ENCODE measurements at places on chromosomes 1 and 21. TPM values are rescaled to one million over a fixed set of nuclear protein-coding genes. Genes with fewer than 3 reads are reported as not detected.
A peak's percentile ranks its signal among the peaks of the same experiment; 100 is the strongest.

DNA sequence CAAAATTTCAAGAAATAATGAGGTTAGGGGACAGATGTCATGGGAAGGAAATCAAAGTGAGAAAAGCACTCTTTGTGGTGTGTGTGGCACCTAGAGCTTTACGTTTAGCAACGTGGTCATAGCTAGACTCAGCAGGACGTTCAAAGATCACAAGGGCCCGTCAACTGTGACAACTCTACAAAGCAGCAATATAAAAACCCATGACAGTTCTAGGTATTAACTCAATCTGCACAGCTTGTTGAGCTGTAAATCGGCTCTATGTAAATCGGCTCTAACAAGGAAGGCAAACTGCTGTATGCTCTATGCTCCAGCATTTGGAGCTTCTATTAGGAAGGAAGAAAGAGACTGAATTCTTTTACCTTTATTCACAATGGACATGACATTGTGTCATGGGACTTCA is 64.8 kb downstream of the TP53BP2 start:
- DNase-seq: no peak

GRCh38 chr1:111582644-111583618 is 36.7 kb upstream of the RAP1A start:
- DNase-seq: no peak

- DNase-seq: no peak
Measured at GRCh38 chr1:245549996-245550719, 395.4 kb downstream of the KIF26B start.

GRCh38 chr1:237811633-237812032 is 79.1 kb downstream of the ZP4 start:
- DNase-seq: no peak

- peak; percentile 39 for DNase-seq
Measured at GRCh38 chr1:75672528-75673393, 51.7 kb upstream of the ACADM start.

DNA sequence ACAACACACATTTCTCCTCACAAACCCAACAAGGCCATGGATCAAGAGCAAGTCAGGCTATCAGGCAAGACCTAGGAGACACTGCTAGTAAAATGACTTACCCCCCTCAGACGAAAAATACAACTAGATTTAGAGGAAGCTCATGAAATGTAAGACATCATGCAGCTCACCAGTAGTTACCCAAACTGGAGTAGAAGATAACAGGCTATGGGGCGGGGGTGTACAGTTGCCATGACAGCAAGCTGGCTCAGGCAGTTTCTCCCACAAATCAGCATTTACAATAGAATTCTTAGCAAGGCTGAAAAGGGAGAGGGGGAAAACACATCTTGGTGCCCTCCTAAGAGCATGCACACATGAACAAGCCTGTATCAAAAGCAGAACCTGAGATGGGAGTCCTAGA is 13.9 kb downstream of the TPM3 start:
- DNase-seq: peak; percentile 34

DNA sequence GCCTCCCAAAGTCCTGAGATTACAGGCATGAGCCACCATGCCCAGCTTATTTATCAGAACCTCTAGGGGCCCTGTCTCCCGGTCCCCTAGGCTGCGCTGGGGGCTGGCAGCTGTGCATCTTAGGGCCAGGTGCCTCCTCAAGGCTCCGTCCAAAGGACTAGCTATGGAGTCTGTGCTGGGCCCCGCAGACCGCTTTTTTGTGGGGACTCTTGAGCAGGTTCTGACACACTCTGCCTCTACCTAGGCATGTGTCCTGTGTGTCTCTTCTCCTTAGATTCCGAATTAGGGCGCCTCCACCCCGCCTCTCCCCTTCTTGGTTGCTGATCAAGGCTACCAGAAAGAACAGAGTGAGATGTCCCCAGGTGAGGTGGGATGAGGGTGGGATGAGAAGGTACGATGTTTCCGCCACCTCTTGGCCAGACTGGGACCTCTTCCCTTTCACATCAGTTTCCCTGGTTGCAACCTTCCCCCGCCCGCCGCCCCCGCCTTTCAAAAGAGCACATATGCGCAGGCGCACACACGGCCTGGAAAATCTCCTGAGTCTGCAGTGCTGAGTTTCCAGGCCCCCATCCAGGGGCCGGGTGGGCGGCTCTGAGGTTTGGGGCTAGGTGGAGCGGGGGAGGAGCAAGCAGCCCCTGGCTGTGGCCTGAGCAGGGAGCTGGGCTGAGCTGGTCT is 5.0 kb upstream of the PTPN7 start:
- no peak for DNase-seq

- DNase-seq: peak; percentile 9
Measured at GRCh38 chr1:234932511-234933430, 195.9 kb downstream of the TOMM20 start.

DNA sequence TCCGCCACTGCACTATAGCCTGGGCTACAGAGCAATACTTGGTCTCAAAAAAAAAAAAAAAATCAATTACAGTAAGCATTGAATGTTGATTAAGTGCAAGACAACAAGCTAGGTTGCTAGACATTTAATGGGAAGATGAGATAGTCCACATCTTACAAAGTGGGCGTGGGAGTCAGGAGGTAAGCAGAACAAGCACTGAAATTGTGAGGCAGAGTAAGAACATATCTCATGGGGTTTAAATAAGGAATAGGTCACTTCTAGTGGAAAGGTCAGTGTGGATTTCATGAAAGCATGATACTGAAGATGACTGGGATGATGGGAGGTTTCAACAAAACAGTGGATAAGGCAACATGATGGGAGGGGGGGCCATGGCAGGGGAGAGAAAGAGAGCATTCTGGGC is 1.9 kb upstream of the OLFML2B start:
- DNase-seq: no peak

GRCh38 chr1:215517441-215517891 is 49.6 kb upstream of the KCTD3 start:
- DNase-seq: peak; percentile 86

- DNase-seq: no peak
Measured at GRCh38 chr1:43423672-43424550, 29.8 kb downstream of the HYI start.

- DNase-seq: peak; percentile 100
Measured at GRCh38 chr1:172746091-172746949, 87.4 kb downstream of the FASLG start.

DNA sequence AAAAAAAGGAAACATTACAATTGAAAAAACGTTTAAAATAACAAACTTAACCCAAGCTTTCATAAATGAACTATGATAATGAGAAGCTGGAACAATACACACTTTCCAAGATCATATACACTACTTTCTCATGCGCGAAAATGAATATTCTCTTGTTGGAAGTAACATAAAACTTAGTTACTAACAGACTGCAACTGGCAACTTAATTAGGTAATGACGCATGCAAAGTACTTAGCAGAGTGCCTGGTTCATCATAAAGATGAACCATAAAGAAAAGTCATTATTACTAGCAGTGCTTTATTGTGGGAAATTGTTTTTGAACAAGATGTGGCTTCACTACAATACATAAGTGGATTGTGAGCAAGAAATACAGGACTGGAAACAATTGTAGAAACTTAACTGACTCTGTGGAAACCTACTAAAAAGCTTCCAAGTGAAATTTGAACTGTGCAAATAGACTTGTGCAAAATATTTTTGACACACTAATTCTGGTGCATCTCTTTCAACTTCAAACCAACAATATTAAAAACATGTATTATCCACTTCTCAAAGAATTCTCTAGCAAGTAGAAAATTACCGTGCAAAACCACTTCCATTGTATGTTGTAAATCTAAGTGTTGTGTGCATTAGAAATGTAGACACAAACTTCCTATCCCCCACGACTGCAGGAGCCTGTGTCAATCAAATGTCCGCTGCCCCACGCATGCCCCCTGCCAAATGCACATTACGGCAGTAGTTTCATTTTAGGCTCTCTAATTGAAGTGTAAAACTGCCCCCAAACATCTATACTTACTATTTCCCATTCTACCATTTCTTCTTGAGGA is 2.0 kb downstream of the ARHGAP29 start:
- DNase-seq: no peak

- DNase-seq: no peak
Measured at GRCh38 chr1:212450331-212450881, 17.7 kb downstream of the NENF start.

DNA sequence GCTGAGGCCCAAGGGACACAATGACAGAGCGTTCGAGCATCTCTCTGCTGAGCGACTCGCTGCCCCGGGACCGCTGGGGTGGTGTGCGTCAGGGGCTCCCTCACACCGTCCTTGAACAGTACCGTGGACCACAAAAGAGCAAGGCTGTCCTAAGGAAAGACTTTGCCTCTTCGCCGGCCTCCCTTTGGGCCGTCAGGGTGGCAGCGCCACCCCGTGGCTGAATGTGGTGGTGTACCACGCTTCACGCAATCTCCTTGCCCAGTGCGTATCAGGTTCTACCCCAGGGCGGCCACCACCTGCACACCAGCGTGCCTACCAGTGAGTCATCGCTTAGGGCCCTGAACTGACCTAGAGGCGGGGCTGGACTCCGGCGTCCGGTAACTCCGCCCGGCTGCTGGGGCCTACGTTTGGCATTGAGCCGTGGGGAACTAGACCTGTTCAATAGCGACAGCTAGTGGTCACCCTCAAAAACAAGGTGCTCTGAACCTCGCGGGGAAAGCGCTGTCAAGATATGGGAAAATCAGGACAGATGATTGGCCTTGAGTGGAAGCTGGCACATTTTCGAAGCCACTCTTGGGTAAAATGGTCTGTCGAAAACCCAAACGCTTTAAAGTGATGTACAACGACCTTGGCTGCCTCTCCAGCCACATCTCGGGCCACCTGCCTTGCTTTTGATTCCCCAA is 8.1 kb upstream of the TRAF3IP3 start:
- DNase-seq: peak; percentile 96

- no peak for DNase-seq
Measured at GRCh38 chr1:23868557-23869016, 497 bp upstream of the FUCA1 start.

DNA sequence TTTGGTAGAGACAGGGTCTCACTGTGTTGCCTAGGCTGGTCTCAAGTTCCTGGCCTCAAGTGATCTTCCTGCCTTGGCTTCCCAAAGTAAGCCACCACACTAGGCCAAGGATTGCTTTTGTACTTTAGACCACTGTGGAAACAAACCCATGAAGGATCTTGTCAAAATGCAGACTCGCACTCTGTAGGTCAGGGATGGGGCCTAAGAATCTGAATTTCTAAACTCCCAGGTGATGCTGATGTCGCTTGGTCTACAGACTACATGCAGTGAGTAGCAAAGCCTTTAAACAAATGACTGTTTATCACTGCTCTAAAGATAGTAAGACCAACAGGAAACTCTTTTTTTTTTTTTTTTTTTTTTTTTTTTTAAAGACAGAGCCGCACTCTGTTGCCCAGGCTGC is 54.1 kb upstream of the MUTYH start:
- DNase-seq: no peak

DNA sequence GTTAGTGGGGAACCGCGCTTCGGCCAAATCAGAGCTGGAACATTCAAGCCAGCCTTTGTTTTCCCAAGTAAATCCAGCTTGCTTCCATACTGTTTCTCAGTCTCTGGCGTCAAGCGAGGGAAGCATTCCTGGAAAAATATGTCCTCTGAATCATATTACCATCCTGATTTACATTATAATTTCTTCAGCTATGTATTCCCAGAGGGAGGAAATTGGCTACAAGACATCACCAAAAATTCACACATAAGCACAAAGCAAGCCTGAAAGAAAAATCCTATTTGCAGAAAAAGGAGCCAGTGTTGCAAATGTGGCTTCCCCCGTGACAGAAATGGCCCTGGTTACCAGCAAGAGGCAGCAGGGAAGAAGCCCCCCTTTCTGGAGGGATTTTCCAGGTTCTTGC is 233.3 kb downstream of the KCNJ6 start:
- DNase-seq: no peak

DNA sequence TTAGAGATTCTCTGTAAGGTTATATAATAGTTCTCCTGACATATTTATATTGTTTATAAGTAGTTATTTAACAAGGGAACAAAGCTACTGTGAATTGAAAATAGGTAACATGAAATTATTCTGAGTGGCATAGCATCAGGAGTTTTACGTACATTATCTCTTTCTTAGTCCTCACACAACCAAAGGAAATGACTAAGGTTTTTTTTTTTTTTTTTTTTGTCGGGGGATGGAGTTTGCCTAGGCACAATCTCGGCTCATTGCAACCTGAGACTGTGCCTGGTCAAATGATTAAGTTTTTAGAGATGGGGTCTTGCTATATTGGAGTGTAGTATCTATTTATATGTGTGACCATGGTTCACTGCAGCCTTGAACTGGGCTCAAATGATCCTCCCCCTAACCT is 24.9 kb downstream of the TMED5 start:
- no peak for DNase-seq

DNA sequence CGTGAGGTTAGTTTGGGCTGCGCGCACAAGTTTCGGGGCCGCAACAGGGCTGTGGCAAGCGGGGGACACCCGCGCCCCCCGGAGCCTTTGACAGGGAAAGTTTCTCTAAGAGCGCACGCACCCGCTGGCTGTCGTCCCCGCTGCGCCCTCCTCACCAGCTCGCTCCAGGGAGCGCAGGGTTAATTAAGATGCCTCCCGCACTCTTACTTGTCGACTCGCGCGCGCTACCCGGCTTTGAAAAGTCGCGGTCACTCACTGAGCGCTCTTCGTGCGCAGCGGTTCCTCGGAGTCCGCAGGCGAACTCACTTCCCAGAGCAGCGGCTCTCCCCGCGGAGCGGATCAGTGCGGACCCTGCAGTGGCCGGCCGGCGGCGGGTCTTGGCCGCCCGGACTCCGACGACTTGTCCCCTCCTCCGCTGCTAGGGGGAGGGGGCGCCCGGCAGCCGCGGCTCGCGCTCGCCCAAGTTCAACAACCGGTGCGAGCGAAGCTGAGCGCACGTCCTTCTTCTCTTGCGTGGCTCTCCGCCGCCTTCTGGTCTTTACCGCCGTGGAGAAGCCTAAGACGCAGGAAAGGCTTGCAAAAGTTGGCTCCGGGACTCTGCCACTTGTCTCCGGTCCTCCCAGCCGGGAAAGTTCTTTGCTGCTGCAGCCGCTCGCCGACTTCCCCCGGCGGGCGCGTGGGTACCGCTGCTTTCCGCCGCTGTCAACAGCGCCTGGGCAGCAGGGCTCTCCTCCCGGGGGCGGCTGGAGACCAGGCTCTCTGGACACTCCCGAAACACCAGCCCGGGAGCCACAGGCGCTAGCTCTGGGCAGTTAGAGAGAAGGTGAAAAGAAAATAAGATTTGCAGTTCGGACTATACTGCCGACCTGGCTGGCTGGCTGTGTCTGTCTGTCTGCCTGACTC is 506 bp downstream of the JUN start:
- peak; percentile 64 for DNase-seq

GRCh38 chr1:209416039-209416438 is 167.5 kb upstream of the CAMK1G start:
- DNase-seq: no peak

GRCh38 chr1:107198561-107198960 is 57.7 kb downstream of the NTNG1 start:
- DNase-seq: peak; percentile 66

ACKR1 gene
- not detected for total RNA-seq

MECR gene
- 16.9 TPM for total RNA-seq

PGBD5 gene
- total RNA-seq: 0.17 TPM

DLGAP3 gene
- total RNA-seq: not detected

FASLG gene
- not detected for total RNA-seq

CDC20 gene
- 1.3 TPM for total RNA-seq

CHIA gene
- not detected for total RNA-seq

CCDC181 gene
- total RNA-seq: 0.66 TPM

IFI44 gene
- total RNA-seq: 28.9 TPM

TCEANC2 gene
- 4.0 TPM for total RNA-seq

LIPI gene
- total RNA-seq: not detected

RHOU gene
- total RNA-seq: 20.8 TPM

ADCY10 gene
- under 0.01 TPM for total RNA-seq

KCNK2 gene
- total RNA-seq: 6.4 TPM

TMCC2 gene
- 6.9 TPM for total RNA-seq

YTHDF2 gene
- total RNA-seq: 57.3 TPM

MYOG gene
- total RNA-seq: not detected

SLAMF7 gene
- not detected for total RNA-seq

S100A1 gene
- total RNA-seq: 0.17 TPM
